ENCODE measurements at places on chromosomes 7 and 10.
A peak's percentile ranks its signal among the peaks of the same experiment; 100 is the strongest.

- no peak for DNase-seq
Measured at GRCh38 chr10:35874311-35875015, 232.4 kb upstream of the FZD8 start.

DNA sequence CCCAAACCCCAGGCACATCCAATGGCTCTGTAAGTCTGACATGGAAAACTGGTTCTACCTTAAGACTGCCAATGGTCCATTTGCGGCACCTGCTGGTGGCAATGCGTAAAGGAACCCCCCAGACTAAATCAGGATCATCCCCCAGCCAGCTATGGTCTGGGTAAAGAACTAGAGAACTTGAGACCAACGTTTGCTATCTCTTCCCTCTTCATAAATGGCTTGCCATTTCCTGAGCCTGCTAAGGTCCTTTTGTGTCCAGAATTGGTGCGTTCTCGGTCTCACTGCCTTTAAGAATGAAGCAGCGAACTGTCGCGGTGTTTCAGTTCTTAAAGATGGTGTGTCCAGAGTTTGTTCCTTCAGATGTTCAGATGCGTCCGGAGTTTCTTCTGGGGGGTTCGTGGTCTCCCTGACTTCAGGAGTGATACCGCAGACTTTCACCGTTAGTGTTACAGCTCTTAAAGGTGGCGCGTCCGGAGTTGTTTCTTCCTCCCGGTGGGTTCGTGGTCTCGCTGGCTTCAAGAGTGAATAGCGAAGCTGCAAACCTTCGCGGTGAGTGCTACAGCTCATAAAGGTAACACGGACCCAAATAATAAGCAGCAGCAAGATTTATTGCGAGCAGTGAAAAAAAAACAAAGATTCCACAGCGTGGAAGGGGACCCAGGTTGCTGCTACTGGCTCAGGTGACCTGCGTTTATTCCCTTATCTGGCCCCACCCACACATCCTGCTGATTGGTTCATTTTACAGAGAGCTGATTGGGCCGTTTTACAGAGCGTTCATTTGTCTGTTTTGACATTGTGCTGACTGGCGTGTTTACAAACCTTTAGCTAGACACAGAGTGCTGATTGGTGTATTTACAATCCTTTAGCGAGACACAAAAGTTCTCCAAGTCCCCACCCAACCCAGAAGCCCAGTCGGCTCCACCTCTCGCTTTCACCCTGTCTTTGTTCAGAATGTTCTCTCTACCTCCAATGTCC lies 95.4 kb downstream of the ELMO1 start:
- DNase-seq, result peak; percentile 33

- no peak for DNase-seq
Measured at GRCh38 chr7:31335161-31335856, 5.2 kb downstream of the NEUROD6 start.

GRCh38 chr10:96671211-96671890 lies 49.0 kb downstream of the PIK3AP1 start:
- DNase-seq, result no peak

- DNase-seq, result no peak
Measured at GRCh38 chr7:4742852-4743251, 32.6 kb upstream of the AP5Z1 start.

DNA sequence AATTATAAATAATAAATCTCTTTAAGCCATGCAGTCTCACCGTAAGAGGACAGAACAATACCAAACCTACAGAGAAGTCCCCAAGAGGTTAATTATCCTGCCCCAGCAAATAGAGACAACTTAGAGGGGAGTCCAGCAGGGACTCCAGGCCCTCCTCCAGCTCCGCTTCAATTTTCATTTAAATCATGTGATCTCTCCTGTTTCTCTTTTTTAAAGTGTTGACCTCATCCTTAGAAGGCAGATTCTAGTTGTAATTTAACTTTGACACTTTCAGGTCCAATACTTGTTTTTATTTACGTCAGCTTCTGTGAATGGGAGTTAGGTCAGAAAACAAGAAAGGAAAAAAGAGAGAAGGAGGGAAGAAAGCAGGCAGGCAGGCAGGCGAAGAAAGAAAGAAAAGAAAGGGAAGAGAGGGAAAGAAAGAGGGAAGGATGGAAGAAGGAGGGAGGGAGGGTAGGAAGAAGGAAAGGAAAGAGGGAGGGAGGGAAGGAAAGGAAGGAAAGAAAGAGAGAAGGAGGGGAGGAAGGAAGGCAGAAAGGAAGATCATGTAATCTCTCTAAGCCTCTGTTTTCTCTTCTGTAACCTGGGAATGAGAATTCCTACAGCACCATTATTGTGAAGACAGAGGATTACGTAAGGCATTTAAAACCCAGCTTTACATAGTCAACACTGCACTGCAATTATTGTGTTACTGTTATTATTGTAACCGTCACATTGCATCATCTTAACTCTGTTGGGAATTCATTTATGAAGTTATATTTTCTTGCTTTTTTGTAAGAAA lies 227.7 kb downstream of the SKIDA1 start:
- no peak for DNase-seq

DNA sequence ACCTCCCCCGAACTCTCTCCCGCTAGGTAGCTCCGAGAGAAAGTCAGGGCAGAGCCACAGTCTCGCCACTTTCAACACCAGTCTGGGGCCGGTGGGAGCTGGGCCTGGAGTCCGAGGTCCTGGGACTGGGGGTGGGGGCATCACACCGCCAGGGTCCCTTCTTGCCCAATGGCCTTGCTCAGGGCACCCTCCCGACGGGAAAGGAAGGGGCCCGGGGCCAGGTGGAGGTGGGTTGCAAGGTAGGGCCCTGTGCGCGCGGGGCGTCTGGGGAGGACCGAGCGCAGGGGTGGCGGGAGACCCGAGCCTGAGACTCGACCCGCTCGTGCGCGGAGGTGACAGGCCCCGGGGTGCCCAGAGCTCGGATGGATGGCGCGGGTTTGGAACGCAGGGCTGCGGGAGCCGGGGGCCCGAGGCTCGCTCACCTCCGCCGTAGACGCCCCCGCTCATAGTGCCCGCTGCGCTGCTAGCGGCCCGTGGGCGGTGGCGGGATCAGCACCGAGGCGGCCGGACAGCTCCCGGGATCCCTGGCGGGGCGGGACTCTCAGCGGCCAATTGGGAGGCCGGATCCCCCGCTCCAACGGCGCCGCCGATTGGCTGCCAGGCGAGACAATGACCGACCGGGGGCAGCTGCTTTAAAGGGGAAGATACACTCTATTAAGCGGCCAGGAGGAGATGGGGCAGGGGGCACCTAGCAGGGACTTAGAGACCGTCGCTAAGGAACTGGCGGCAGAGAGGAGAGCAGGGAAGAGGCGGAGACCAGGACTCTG lies at the start of gene ACTL6B:
Gene ACTL6B, minus strand, starts transcription at position 541 of the 767 bp plus-strand sequence. Its CDS starts 94 bp downstream, at position 447.
- no peak for DNase-seq

DNA sequence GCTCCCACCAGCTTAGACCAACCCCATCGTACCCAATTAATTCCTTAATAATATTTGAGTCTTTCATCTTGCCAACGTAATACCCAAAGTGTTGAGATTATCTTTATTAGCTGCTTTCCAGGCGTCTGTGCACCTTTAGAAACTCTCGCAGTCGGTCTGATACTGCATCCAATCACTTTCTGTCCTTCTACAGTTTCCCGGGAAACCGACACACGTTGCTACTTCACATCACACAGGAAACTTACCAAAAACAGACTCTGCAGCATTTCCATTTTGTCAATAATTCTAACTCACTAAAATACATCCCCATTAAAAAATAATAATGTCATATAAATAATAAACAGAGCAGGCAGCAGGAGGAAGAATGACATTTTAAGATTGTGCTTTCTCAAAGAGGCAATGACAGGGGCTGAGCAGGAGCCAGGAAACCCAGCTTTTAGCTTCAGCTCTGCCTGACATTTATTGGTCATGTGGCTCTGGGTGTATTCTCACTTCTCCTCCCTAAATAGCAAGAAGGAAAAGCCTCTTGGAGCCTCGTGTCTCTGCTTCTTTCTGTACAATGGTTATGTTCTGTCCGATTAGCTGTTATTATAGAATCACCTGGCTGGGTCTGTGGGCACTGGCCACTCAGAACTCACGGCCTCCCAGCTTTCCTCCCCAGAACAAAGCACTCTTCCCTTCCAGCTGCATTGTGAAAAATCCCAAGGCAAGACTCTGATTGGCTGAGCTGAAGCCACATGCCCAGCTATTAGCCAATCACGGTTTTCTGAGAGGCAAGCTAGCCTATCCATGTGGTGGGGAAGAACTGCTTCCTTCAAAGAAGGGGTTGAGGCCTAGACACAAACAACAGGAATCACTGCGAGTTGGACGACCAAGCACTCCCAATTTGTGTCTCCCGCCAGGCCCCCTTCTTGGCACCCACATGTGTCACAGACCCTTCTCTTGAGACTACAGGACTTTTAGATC lies 424.7 kb upstream of the FOXK1 start:
- no peak for DNase-seq

DNA sequence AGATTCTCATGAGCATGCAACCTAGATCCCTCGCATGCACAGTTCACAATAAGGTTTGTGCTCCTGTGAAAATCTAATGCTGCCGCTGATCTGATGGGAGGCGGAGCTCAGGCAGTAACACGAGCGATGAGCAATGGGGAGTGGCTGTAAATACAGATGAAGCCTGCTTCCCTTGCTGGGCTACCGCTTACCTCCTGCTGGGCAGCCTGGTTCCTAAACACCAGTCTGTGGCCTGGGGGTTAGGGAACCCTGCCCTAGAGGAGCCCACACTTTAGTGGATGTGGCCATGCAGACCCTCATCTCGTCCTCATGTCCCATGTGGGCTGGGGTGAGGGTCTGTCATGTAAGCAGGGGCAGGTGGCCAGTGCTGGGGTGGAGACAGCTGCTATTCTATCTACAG lies 417.6 kb downstream of the GLRX3 start:
- DNase-seq, result no peak

GRCh38 chr7:14144538-14144937 lies 155.1 kb upstream of the ETV1 start:
- no peak for DNase-seq

DNA sequence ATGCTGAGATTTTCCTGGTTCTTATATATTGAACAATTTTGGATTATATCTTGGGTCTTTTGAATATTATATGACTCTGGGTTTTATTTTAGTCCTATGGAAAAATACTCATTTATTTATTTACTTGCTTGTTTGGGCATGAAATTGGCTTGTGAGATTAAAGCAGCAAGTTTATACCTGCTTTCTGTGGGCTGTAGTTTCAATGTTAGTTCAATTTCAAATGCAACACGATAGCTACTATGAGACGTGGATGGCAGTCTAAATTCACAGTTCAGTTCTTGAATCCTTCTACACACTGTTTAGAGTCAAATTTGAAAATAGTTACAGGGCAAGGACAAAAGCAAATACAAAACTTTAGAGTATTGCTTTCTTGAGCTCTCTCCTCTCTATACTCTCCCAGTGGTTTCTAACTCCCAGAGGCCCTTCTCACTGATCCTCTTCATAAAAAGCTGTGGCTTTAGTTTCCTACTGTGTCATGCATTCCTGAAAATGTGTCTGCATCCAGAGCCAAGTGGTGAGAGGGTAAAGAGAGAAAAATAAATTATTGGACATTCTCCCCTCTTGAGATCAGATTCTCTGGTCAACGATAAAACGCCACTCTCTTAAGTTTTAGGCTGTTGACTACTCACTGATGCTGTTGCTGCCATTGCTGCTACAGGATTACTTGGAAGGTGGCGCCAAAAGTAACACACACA lies 34.4 kb downstream of the POLR1F start:
- DNase-seq, result no peak

DNA sequence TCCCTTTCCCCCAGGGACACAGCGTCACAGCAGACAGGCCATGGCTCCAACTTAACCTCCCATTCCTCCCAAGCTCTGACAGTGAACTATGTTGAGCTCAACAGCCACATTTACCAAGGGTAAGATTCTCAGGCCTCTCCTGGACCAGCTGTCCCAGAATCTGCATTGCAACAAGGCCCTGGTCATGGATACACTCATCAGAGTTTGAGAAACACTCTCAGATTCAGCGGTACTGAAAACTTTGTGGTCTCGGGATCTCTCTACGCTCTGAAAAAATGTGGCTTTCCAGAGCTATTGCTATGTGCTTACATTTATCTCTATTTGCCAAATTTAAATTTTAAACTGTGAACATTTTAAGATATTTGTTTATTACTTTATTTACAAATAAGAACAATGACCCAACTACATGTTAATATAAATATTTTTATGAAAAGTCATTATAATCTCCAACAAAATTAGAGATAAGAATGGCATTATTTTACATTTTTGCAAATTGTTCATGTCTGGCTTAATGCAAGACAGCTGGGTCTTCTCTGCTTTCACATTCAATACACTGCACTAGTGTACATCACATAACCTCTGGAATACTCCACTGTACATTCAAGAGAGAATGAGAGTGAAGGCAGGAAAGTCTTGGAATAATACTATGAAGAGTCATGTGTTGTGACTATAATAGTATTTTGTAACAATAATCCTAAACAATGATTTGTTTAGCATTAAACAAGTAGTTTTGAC lies 190.9 kb upstream of the PITRM1 start:
- no peak for DNase-seq

- no peak for DNase-seq
Measured at GRCh38 chr10:74314166-74314565, 163.1 kb downstream of the ADK start.

DNA sequence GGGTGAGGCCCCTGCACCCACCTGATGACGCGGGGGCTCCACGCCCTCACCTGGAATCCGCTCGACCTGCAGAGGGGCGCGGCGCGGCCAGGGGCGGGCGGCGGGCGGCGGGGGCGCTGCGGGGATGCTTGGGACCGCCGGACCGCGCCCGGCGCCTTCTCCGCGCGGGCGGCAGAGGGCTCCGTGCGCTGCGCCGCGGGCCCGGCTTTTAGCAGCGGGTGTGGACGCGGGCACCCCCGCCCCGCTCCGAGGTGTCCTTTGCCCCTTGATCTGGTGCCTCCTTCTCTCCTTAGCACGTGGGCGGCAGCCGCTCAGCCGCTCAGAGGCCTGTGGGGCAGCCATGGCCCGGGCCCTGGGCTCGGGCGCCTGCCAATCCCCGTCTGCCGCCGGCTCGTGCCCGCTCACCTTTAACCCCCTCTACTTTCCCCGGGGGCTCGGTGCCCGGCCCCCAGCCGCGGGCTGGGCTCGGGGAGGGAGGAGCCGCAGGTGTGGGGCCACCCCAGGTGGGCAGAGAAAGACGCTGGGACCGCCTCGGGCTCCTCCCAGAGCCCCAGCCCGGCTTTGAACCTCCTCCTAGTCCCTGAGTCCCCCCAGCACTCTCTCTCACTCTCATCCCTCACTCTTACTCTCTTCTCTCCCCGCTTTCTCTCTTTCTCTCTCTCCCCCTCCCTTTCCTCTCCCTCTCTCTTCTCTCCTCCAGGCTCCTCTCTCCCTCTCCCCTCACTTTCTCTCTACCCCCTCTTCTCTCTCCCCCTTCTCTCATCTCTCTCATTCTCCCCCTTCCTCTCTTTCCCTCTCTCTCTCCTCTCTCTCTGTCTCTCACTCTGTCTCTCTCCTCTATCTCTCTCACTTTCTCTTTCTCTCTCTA lies 19.7 kb upstream of the VPS37D start:
- no peak for DNase-seq

- no peak for DNase-seq
Measured at GRCh38 chr10:89926736-89927135, 225.3 kb downstream of the KIF20B start.

Measured in H54 (cell line).